H9 (cell line): ENCODE measurements at places on chromosomes 3 and 15. TPM values are rescaled to one million over a fixed set of nuclear protein-coding genes. Genes with fewer than 3 reads are reported as not detected.

DNA sequence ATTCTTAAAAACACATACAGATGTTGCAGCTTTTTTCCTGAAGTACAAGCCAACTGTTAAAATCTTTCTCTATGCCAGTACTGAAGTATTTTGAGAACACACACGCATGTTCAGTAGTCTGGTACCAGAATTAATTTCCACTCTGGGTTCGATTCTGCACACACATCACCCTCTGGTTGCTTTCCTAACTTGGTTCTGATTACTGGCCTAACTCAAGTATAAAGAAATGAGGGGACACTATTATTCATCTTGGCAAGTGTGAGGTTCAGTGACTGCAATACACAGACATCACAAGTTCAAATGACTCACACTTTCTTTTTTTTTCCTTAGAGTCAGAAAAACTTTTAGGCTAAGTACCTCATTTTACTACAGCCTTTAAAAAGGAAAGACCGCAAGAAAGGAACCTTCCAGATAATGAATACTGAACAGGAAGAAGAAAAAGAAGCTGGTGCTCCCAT lies 37.4 kb upstream of the LDHAL6B start:
- H3K4me1 ChIP-seq, result no peaks in the 10 kb centered on the region
- H3K27ac ChIP-seq, result no peak overlapping the region
- no peak for DNase-seq
- no peak overlapping the region for H3K4me3 ChIP-seq

- no peak overlapping the region for H3K27ac ChIP-seq
- peaks cover 6% of the 10 kb centered on the region for H3K4me1 ChIP-seq
- no peaks in the 10 kb centered on the region for H3K27me3 ChIP-seq
- H3K4me3 ChIP-seq, result peak overlapping the region; percentile 96
Observed at GRCh38 chr3:168094877-168095610, 680 bp downstream of the GOLIM4 start.

GRCh38 chr3:180063783-180064182 lies 27.0 kb upstream of the PEX5L start:
- no peaks in the 10 kb centered on the region for H3K36me3 ChIP-seq
- no peak for DNase-seq
- no peaks in the 10 kb centered on the region for H3K4me1 ChIP-seq
- no peak overlapping the region for H3K4me3 ChIP-seq
- H3K27me3 ChIP-seq, result no peaks in the 10 kb centered on the region
- no peak overlapping the region for H3K27ac ChIP-seq

DNA sequence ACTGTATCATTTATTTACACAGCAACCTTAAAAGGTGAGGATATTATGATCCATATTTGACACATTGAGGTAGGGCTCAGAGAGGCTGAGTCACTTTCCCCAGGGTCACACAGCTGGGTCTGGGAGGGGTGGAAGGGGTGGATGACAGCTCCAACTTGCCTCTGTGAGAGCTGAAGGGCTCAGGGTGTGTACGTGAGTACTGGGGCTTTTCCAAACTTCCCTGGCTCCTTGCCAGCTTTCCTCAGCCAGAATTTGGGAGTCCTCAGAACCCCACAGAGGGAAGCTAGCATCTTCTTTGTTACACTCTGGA lies 58.3 kb upstream of the SLC6A11 start:
- no peaks in the 10 kb centered on the region; the same call in 1 of the 2 replicates for H3K4me1 ChIP-seq
- H3K36me3 ChIP-seq, result no peaks in the 10 kb centered on the region
- H3K4me3 ChIP-seq, result no peak overlapping the region
- DNase-seq, result no peak
- H3K27ac ChIP-seq, result no peak overlapping the region
- H3K27me3 ChIP-seq, result peaks cover 2% of the 10 kb centered on the region; the same call in 1 of the 2 replicates

GRCh38 chr3:181880331-181880730 lies 168.6 kb downstream of the SOX2 start:
- no peaks in the 10 kb centered on the region; the same call in 1 of the 2 replicates for H3K4me1 ChIP-seq
- no peak overlapping the region for H3K4me3 ChIP-seq
- no peaks in the 10 kb centered on the region for H3K27me3 ChIP-seq
- no peak overlapping the region for H3K27ac ChIP-seq
- no peak for DNase-seq

Gene COLQ
- total RNA-seq, result 0.61 and 1.1 TPM in 2 replicates

Gene ANKRD63
- 0.26 and 0.46 TPM in 2 replicates for total RNA-seq

Gene DUOX1
- total RNA-seq, result 2.3 and 2.6 TPM in 2 replicates
